ENCODE measurements at places on chromosomes 16 and 17.

DNA sequence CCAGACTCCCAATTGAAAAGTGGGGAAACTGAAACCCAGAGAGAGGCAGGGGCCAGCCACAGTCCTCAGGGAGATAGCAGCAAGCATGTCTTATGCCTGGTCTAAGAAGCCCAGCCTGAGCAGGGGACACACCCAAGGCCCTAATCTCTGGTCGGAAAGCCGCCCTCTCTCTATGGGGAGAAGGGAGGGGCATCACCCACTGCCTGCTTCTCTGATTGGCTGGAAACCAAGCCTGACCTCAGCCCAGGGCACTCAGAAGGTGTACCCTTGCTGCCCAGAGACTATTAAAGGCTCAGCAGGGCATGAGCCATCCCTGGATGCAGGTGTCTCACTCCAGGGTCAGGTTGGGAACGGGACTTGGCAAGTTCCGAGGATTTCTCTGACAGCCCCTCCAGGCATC is 5.7 kb upstream of the KRT13 start:
- no peaks in the 10 kb centered on the region for H3K36me3 ChIP-seq
- peaks cover 9% of the 10 kb centered on the region for H3K4me1 ChIP-seq
- H3K4me3 ChIP-seq: no peak overlapping the region
- no peak overlapping the region for H3K27ac ChIP-seq

- DNase-seq: peak; percentile 72
- H3K27me3 ChIP-seq: no peaks in the 10 kb centered on the region
Observed at GRCh38 chr17:80117491-80118401, 16.4 kb downstream of the GAA start.

DNA sequence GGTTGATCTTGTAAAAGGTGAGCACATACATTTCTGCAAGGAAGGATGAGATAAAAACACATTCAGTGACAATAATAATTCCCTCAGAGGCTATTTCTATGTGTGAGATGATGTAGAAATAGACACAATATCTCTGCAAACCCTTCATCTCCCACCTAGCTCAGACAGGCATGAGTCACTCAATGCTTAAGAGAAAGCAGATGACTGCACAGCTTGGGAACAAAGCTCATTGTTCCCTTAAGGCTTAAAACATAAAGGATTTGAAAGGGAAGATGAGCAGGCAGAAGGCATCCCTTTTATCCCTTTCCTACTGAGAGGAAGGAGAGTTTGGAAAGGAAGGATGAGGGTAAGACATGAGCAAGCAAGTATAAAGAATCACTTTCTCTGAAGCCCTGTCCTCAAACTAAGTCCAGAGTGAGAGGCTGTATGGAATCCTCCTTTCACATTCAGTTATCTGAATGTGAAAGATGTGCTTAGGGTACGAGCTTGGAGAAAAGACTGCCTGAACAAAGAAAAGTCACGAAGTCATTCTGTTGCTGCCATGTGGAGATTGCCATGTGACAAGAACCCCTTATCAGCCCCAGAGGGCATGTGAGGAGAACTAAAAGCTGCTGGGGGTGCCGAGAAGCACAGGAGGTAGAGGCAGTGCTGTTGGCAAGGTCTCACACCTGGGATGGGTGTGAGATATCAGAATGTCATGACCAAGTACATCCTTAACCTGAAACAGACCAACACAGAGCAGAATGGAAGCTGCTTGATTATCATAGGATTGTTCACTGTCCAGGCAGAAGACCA is 58.2 kb downstream of the CNTNAP4 start:
- no peak for DNase-seq
- H3K4me1 ChIP-seq: no peaks in the 10 kb centered on the region
- no peaks in the 10 kb centered on the region for H3K36me3 ChIP-seq
- H3K27ac ChIP-seq: no peak overlapping the region

DNA sequence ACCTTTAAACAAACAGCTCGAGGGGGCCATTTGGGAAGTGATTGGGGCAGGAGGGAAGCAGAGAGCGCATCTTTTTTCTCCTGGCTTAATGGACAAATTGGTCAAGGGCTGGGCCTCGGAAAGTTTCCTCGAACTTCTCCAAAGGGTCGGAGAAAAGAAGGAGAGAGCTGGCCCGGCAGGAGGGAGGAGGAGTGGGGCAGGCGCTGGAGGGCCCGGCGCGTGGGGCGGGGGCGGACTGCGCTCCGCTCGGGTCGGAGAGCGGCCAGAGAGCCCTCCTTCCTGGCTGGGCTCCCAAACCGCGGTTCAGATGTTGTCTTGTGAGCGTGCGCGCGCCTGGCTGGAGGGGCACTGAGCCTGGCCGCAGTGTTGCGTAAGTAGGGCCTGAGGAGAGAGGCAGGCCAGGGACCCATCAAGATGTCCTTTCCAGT is 1.2 kb downstream of the MMP2 start:
- H3K4me3 ChIP-seq: no peak overlapping the region
- H3K36me3 ChIP-seq: no peaks in the 10 kb centered on the region
- DNase-seq: peak; percentile 93
- no peaks in the 10 kb centered on the region for H3K27me3 ChIP-seq
- H3K27ac ChIP-seq: peak overlapping the region; percentile 86
- H3K4me1 ChIP-seq: peaks cover 9% of the 10 kb centered on the region

Data from upper lobe of left lung (tissue), 6 donors.